ENCODE measurements at places on chromosomes 16 and 17. TPM values are rescaled to one million over a fixed set of nuclear protein-coding genes. Genes with fewer than 3 reads are reported as not detected.

DNA sequence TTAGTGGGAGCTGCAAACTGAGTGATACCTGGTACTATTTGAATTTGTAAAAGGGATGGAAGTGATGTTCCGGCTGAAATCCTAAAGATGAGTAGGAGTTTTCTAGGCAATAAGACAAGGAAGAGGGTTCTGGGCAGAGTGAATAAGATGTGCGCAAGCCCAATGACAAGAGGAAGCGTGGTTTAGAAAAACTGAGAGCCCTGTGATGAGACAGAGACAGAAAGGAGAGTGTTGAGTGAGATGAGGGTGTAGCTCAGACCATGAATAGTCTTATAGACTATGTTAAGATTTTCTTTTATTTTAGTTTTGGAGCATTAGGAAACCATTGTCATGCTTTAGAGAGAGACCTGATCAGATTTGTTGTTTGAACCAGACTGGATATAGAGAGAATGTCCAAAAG is 50.2 kb downstream of the COX10 start:
- no peak for DNase-seq

GRCh38 chr16:10580883-10581247 is 467 bp upstream of the EMP2 start:
- no peak for DNase-seq

Gene CSH1
- total RNA-seq = not detected

DNA sequence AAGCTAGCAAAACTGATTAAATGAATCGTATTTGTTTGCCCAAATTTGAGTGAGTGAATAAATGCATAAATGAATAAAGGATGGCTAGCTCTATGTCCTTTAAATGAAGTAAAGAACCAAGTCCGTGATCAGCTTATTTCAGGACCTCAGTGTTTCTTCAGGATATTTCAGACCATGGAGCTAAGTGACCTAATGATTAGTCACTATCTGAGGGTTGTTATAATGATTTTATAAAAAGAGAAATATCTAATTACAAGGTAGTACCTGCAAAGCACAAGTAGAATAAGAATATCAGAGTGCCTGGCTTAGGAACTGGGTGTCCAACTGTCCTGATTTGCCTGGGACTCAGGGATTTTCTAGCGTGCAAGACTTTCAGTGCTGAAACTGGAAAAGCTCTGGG is 12.5 kb downstream of the KCNJ2 start:
- no peak for DNase-seq

Gene UTS2R
- total RNA-seq = not detected

Gene KRT39
- total RNA-seq = not detected

Gene SLC12A3
- total RNA-seq = not detected

DNA sequence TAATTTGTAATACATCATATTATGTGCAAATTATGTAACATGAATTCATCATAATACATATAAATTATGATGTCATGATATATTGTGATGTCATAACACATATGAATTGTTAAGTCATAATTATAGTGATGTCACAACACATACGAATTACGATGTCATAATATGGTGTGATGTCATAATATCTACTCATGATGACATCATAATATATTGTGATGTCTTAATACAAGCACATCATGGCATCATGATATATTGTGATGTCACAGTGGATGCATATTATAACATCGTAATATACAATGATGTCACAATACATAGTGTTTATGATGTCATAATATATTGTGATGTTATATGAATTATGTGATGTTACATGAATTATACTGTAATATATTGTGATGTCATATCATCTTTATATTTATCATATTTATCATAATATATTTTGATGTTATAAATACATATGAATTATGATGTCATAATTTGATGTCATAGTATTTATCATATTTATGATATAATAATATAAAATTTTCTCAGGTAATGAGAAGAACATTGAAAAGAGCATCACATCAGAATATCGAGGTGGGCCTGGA is 1793.0 kb downstream of the TP53TG3F start:
- DNase-seq = no peak

Gene ADGRG1
- total RNA-seq = 5.1 TPM

- DNase-seq = no peak
Measured at GRCh38 chr17:21816592-21817567, 124.6 kb downstream of the KCNJ18 start.

DNA sequence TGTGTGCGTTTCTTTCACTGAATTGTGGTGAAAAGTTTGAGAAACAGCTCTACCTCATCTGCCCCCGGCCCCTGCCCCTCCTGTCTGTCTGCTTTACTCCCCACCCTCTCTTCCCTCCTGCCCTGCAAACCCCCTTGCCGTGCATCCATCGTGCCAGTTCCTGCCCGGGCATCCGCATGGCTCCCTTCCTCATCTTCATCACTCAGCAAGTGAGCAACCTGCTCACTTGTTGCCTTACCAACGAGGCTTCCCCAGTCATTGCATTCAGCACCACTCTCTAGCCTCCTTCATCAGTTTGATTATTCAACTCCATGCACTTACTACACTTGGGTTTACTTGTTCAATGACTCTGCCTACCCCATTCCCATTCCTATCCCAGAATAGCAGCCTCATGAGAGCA is 34.8 kb upstream of the SDK2 start:
- DNase-seq = no peak

GRCh38 chr17:34011599-34011998 is 243.5 kb upstream of the CCL2 start:
- DNase-seq = no peak

- no peak for DNase-seq
Measured at GRCh38 chr16:49806446-49806845, 49.5 kb downstream of the ZNF423 start.

DNA sequence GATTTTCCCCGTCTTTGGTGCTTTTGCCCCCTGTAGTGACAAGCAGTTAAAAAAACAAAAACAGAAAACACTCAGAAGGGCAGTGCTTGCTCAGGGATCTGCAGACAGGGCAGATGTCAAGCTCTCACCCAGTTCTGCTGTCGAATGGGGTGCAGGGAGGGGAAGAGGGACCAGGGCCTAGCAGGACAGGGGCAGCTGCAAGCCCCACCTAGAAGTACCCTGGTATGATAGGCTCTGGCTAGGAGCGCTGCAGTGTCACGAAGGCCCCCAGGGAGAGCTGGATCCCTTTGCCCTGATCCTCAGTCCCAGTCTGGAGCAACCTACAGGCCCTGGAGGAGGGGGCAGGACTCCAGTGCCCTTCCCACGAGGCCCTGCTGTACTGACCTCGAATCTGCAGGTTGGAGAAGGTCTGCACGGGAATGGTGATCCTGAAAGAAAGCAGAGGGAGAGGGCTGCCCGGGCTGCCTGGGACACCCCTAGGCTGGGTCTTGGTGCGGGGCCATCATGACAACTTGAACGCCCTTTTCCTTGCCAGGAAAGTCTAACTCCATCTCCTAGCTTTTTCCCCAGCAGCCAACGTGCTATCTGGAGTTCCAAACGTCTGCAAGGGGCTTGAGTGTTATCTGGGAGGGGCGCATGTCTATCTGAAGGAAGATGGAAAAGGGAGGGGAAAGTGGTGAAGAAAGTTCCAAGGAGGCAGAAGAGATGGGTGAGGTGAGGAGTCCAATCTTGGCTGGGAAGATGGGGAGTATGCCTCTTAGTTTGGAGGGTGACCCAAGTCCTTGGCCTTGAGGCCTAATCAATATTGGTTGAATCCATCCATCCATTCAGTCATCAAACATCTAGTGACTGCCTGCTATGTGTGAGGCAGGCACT is 4.8 kb downstream of the GFAP start:
- no peak for DNase-seq

DNA sequence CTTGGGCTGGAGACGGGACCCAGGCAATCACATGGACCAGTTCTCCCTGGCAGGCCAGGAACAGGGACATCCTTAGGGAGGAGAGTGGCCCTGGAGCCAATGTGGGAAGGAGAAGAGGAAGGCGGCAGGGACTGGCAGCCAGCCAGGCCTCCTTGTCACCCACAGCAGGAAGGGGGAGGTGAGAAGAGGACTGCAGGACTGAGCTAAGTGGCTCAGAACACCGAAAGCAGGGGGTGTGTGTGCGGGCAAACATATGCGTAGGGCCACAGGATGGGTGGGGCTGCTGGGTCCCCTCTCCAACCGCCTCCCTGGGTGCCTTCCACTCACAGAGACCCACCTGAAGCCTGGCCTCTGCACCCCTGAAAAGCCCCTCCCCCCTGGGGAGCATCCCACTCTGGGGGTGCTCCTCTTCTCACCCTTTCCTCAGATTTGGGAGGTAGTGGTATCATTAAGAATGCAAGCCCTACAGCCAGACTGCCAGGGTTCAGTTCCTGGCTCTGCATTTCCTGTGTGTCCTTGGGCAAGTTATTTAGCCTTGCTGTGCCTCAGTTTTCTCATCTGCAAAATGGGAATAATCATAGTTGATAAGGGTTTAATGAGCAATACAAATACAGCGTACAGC is 8.1 kb downstream of the PNMT start:
- no peak for DNase-seq

GRCh38 chr17:67041941-67042899 is 2.1 kb upstream of the CACNG1 start:
- no peak for DNase-seq

DNA sequence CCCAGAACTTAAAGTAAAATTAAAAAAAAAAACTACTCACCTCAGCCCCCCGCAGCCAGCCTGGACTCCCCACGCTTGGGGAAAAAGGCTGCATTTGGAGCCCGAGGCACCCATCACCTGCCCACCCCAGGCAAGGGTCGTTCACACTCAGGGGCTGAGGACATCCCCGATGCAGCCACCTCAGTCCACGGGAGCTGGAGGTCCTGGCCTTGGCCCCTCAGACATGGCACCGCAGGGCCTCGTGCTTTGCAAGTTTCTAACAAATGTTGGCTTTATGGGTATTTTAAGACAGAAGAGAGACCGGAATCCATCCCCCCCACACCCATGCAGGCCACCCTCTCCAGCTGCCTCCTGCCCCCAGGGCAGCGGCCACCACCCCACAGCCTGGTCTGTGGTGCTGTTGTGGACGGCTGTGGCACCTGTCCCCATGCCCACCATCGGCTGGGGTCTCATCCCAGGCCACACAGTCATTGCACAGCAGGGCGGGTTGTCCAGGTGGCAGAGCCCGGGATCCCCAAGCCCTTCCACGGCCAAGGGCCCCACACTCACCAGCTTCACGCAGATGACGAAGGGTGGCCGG is 116.4 kb upstream of the ZNF750 start:
- DNase-seq = no peak

Gene GCGR
- total RNA-seq = 109 TPM

DNA sequence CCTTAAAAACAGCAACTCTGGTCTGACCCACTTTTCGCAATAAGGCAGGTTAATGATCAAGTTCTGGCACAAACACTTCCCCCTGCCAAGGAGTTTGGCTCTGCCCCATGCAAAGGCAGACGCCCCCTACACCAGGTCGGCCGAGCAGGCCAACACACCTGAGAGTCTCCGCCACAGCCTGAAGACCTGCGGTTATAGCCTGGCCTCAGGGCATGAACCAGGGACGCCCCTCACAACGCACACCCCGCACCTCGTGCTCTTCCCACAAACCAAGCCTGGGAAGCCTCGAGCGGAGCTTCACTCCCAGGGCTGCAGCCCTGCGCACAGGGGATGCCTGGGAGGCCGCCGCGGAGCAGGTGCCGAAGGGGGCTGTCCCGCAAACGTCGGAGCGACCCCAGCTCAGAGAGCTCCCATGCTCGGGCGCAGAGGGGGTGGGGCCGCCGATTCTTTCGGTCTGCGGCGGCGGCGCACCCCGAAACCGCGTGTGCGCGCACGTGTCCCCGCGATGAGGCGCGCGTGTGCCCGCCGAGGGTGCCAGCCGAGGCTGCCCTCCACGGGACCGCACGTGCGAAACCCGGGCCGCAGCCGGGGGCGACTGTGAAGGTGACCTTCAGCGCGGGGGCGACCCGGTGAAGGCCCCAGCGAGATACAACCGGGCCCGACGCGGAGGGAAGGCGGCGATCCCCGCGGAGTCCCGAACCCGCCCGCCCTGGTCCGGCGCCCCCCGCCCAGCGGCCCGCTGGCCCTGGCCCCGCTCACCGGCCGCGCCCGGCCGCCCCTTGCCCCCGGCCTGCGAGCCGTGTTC is 559 bp downstream of the CLUH start:
- peak; percentile 91 for DNase-seq

GRCh38 chr17:3732210-3732621 is 8.5 kb downstream of the HASPIN start:
- DNase-seq = no peak

Gene EVPLL
- total RNA-seq = 2.2 TPM

Gene SPATA22
- total RNA-seq = not detected

DNA sequence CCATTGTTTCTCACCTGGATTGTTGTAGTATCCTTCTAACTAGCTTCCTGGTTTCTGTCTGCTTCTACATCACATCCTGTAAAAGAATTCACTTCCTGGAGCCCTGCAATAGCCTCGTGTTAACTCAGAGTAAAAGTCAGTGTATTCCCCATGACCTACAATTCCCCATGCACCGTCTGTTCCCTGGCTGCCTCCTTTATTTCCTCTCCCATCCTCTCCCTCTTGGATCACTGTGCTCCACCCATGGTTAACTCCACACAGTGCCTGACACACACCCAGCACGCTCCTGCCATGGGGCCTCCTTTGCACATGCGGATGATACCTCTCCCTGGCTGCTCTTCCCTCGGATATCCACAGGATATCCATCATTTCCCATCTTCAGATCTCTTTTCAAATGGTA is 301.4 kb upstream of the IRX3 start:
- DNase-seq = no peak

Gene G6PC3
- total RNA-seq = 8.9 TPM

GRCh38 chr16:66678337-66678736 is 18.2 kb downstream of the CMTM4 start:
- DNase-seq = no peak

GRCh38 chr16:88439706-88440105 is 13.4 kb upstream of the ZFPM1 start:
- no peak for DNase-seq

DNA sequence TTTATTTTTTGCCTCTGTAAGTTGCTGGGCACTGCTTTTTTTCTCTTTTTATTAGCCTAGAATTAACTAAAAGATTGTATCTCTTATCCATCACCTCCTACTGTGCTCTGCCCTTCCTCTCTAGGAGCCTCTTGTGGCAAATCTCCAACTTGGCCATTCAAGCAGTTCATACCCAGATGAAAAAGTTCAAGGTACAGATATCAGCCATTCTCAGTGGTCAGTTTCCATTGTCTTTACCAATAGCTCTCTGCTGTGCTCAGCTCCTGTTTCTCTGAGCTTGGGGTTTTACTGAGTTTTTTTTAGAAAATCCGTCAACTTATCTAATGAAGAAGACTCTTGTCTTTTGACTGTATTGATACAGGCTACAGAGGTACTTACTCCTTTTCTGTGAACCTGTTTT is 15.6 kb downstream of the MOSMO start:
- no peak for DNase-seq

Gene SOCS1
- 0.91 TPM for total RNA-seq

Gene NPIPA1
- 37.1 TPM for total RNA-seq

DNA sequence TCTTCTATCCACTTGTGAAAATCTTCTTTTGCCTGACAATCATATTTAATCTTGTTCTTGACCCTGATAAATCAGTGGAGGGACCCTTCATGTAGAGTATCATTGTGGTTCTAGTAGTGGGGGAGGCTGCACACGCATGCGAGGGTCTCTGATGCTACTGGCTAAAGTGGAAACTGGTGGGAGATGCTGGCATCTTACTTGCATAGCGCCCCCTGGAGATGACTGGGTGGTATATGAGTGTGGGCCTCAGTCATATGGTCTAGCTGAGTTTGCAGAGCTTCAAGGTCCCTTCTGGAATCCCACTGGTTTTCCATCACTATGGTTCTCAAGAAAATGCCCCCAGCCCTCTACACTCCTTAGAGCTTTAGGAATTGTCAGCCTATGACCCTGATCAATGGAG is 236.4 kb upstream of the AXIN2 start:
- DNase-seq = no peak

Gene KRT24
- not detected for total RNA-seq

- no peak for DNase-seq
Measured at GRCh38 chr17:31532526-31532925, 141.1 kb downstream of the RAB11FIP4 start.
